ENCODE measurements at places on chromosomes 5 and 9.

DNA sequence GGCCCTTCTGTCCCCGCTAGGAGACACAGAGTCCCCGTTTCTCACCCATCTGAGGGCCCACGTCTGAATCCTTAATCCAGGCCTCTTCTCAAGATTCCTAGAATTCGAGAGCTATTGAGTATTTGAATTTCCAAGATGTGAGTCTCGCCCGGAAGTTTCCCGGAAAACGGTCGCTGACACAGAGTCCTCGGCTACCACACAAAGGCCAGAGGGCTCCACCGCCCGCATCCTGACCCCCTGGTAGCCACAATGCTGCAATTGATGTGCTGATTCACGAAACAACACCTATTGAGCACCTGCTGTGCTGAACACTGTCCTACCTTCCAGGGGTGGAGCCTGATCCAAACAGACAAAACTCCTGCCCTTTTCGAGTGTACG lies 670 bp upstream of the FBP1 start:
- no peak for DNase-seq
- peak overlapping the region; percentile 88 for H3K4me3 ChIP-seq
- H3K4me1 ChIP-seq = peaks cover 18% of the 10 kb centered on the region
- no peaks in the 10 kb centered on the region for H3K36me3 ChIP-seq

DNA sequence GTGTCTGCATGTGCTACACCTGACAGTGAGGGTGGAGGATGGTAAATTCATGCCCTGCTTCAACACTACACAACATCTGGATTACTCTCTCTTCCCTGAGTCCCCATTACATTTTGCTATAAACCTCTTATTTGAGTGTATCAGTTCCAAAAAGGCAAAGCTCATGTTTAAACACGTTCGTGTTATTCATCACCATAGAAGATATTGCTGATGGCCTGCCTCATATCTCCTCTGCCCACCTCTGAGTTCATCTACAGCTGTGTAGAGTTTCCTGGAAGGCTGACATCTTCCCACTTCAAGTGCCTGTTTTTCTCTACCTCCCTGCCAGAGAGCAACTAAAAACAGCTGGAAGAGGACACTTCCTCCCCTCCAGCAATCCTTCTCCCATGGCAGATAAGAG lies 433.2 kb downstream of the ISL1 start:
- H3K4me3 ChIP-seq = no peak overlapping the region
- H3K27me3 ChIP-seq = no peaks in the 10 kb centered on the region
- H3K27ac ChIP-seq = no peak overlapping the region
- no peak for DNase-seq
- no peaks in the 10 kb centered on the region for H3K36me3 ChIP-seq

DNA sequence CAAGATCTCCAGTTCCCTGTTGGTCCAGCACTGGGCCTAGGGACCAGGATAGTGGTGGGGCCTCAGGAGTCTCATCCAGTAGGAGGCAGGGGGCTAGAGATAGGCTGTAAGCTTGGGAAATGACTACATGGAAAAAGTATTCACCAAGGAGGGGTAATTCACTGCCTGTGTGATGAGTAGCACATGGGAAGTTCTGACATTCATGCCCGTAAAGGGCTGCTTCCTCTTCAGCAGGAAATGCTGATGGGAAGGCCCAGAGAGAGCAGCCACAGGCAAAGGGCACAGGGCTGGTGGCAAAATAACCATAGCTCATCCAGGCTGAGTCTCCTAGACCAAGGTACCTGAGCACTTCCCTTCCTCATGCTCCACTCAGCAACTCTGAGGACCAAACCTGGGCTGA lies 23.1 kb upstream of the FRRS1L start:
- H3K27me3 ChIP-seq = peaks cover 65% of the 10 kb centered on the region
- H3K36me3 ChIP-seq = no peaks in the 10 kb centered on the region
- no peak for DNase-seq
- H3K4me1 ChIP-seq = peaks cover 5% of the 10 kb centered on the region

- DNase-seq = no peak
- no peaks in the 10 kb centered on the region for H3K27me3 ChIP-seq
- H3K36me3 ChIP-seq = no peaks in the 10 kb centered on the region
- H3K4me3 ChIP-seq = no peak overlapping the region
- peaks cover 9% of the 10 kb centered on the region for H3K4me1 ChIP-seq
- no peak overlapping the region for H3K27ac ChIP-seq
Measured at GRCh38 chr5:126370796-126371718, 52.2 kb upstream of the GRAMD2B start.

DNA sequence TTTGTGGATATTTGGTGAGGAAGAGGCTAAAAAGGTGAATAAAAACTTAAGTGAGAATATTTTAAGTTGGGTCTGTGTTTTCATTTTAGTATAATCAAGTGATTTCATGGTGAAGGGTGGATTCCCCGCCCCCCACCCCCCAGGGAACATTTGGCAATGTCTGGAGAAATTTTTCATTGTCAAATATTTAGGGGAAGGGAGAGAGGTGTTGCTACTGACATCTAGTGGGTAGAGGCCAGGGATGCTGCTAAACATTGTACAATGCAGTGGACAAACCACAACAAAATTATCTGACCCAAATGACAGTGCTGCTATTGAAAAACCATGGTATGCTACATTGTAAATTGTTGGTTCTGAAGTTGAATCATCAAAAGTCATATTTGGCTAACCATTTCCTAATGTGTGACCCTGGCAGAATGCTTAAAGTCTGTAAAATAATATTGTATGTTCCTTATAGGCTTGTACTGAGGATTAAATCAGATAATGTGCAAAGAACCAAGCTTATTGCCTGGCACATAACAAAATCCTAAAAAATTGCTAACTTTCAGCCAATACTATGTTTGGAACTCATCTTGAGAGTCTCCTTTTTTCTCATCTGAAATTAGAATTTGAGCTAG lies 5.6 kb downstream of the C5orf24 start:
- no peaks in the 10 kb centered on the region for H3K27me3 ChIP-seq
- H3K27ac ChIP-seq = peak overlapping the region; percentile 5
- peaks cover 25% of the 10 kb centered on the region for H3K36me3 ChIP-seq
- H3K4me1 ChIP-seq = peaks cover 61% of the 10 kb centered on the region
- no peak overlapping the region for H3K4me3 ChIP-seq

Measured in activated naive CD4-positive, alpha-beta T cell treated with anti-CD3 and anti-CD28 coated beads, Interleukin-2, amount 10 ng/mL, durations not matched to agents 7 days and 5 days (primary cell).